ENCODE measurements at places on chromosomes 13 and 19.
A peak's percentile ranks its signal among the peaks of the same experiment; 100 is the strongest.

GRCh38 chr13:36251017-36251416, 36.7 kb upstream of the SOHLH2 start:
- DNase-seq, result no peak

GRCh38 chr13:52385870-52386269, 20.1 kb downstream of the THSD1 start:
- no peak for DNase-seq

DNA sequence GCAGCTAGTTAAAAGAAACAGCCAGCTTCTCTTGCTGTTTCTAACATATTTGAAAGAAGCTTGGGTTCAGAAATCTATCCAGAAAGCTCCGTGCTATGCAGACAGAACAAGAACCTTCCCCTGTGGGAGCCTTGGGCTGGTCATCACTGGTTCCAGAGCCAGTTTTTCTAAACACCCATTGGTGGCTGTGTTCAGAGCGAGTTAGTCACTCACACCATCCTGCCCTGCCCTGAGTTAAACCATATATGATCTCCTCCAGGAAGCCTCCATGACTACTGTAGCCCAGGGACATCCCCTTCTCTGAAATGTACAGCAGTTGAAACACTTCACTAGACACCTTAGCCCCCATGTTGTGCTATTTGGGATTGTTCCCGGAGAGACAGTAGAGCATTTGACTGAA, 200.8 kb upstream of the SGCG start:
- DNase-seq, result no peak

- no peak for DNase-seq
Measured at GRCh38 chr19:38780443-38780842, 7.1 kb upstream of the LGALS7 start.

GRCh38 chr13:26487781-26488180, 69.7 kb upstream of the WASF3 start:
- DNase-seq, result no peak

GRCh38 chr13:50406831-50407230, 391.6 kb downstream of the KCNRG start:
- DNase-seq, result no peak

- DNase-seq, result no peak
Measured at GRCh38 chr19:24101459-24102115, 14.6 kb downstream of the ZNF254 start.

- DNase-seq, result no peak
Measured at GRCh38 chr19:8393192-8393870, 3.2 kb downstream of the RAB11B start.

- no peak for DNase-seq
Measured at GRCh38 chr13:108496362-108497210, 132.8 kb upstream of the MYO16 start.

DNA sequence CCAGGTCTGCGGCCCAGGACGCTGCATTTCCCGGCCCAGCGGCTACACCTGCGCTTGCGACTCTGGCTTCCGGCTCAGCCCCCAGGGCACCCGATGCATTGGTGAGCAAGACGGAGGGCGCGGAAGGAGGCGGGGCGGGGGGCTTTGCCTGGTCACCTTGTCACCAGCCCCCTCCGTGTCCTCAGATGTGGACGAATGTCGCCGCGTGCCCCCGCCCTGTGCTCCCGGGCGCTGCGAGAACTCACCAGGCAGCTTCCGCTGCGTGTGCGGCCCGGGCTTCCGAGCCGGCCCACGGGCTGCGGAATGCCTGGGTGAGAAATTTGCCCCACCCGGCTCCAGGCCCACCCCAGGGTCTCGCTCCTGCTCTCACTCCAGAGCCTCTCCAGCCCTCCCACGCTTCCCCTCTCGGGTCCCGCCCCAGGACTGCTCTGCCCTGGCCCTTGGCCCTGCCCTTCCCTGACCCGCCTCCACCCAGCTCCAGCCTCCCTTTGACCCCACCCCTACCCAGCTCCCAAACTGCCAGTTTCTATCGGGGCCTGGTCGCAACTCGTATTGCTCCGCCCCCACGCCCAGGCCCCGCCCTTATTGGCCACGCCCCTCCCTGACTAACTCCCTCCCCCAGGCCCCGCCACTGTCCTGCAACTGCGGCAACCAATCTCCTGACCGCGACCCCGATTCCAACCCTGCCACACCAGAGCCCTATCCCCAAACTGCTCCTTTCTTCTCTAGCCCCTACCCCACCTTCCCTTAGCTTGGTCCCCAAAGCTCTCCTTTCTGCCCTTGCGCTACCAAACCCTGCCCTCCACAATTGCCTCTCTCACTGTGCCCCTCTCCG, 8.6 kb downstream of the LTBP4 start:
- peak; percentile 71 for DNase-seq

- DNase-seq, result no peak
Measured at GRCh38 chr13:109281017-109281902, 505.1 kb downstream of the IRS2 start.

DNA sequence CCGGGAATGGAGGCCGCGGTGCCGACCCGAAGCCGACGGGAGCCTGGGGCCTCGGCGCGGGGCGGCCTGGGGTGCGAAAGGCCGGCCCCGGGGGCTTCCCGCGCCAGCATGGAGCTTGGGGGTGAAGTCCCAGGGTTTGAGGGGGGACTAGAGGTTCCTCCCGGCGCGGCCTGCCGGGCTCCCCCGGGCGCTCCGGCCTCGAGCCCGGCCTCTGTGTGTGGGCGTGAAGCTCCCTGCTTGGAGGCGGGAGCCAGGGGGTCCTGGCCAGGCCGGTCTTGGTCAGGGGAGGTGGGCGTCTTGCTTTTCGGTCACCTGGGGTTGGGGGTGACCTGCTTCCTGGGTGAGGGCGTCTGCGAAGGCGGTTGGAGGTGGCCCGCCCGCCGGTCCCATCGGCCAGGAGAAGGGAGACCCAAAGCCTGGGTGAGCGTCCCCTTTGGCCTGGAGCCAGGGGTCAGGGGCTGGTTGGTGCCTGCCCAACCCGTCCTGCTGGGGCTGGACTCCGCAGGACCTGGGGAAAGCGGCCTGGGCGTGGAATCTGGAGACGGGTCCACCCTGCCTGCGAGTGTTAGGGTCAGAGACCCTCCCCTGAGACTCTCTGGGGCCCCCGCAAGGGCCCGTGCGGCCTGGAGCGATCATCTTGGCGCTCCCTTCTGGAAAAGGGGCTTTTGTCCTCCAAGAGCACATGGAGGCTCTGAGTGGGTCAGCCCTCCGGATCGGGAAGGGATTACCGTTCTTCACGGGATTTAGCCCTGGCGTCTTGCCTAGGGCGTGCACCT, 535 bp downstream of the BSG start:
- peak; percentile 43 for DNase-seq

GRCh38 chr19:12815088-12815487, 8.7 kb downstream of the RNASEH2A start:
- no peak for DNase-seq

DNA sequence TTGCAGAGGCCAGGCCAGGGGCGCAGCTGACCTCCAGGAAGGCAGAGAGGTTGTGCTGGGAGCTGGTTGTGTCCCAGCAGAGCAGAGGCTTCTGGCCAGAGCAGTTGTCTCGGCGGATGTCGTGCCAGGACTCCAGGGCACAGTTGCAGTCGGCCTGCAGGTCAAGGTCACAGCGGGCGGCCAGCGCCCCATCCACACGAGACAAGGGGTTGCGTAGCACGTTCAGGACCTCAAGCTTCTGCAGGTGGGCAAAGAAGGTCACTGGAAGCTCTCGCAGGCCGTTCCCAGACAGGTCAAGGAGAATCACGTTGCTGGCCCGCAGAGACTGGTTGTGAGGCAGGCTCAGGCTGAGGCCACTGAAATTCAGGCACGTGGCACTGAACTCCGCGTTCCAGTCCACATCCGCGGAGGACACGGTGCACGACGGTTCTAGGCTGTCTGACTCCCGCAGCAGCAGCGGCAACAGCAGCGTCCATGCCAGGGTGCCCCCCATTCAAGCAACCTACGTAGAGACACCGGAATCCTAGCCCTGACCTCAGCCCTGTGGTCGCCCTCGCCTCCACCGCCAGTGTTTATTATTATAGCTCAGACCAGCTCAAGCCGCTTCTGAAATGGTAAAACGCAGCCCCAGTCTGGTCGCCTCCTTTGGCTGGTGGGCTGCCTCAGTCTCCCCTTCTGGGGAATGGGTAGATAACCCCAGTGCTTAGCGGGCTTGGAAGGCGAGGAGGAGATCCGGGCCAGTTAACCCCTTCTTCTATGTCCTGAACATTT, 766 bp downstream of the LRRC25 start:
- no peak for DNase-seq

- DNase-seq, result no peak
Measured at GRCh38 chr13:113669755-113670341, 2.8 kb downstream of the GRK1 start.

GRCh38 chr13:96696389-96696900, 297.8 kb downstream of the OXGR1 start:
- no peak for DNase-seq

DNA sequence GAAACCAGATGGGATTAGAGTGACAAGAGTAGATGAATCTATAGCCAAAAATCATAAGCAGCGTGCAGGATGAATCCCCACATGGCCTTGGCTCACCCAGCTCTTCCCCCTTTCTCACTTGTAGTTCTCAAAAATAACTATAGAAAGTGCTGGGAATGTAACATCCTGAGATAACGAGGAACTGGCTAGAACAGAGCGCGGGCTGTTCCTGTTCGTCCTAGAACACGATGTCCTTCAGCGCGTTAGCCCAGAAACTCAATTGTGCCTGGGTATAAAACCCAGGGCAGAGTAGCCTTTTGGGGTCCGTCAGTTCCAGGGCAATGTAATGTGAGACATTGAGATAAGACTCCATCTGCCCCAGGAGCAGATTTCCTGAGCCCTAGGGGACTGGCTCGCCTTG, 326.2 kb downstream of the TSHZ3 start:
- DNase-seq, result no peak

- no peak for DNase-seq
Measured at GRCh38 chr13:26272621-26273020, 18.7 kb downstream of the CDK8 start.

DNA sequence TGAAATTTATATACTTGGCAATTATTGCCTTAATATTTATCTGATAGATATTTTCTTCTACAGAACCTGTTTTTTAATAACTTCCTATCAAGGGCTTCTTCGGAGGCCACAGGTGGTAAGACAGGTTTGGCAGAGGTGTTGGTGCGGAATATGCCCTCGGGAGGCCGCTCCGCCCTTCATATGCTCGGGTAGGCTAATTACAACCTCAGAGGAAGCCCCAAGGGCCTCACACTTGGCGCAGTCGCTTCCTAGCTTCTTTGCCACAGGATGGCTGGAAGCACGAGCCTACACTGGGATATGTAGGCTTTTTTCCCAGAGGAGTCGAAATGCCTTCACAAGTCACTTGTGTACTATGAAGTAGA, 68.8 kb downstream of the LMO7 start:
- DNase-seq, result no peak

GRCh38 chr13:51044023-51044665, 66.9 kb downstream of the C13orf42 start:
- no peak for DNase-seq

DNA sequence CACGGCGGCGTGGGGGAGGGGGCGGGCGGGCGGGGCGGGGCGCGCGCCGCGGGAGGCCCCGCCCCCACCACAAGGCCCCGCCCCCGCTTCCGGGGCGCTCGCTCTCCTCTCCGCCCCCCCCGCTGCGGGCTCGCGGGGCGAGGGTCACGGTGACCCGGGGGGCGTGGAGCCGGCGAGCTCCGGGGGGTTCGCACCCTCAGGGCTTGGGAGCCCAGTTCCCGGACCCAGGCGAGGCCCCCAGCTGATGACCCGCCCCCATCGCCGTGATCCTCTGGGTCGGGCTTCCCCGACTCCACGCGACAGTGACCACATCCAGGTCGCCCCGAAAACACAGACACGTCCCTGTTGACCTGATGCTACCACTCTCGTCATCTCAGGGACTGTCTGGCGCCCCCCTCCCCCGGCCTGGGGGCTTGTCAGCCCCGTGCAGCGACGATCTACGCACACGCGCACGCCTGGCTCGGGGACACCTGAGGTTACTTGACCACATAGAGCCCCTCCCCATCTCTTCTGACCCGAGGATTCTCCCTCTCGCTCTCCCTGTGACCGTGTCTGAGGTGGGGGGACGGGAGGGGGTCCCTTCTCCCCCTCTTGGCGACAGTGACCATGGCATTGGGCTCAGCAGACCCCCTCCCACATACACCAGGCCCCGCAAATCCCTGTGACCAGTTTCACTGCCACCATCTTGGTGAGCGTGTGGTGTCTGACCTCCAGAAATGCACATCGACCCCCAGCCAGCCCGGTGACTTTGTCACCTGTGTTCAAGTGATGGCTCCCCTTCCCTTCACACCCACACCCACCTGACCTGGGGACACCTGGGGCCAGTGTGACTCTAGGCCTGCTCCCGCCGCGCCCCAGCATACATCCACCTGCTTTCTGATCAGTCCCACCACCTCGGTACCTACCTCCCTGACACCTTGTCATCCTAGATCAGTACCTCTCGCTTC, 670 bp downstream of the MAP2K7 start:
- no peak for DNase-seq

DNA sequence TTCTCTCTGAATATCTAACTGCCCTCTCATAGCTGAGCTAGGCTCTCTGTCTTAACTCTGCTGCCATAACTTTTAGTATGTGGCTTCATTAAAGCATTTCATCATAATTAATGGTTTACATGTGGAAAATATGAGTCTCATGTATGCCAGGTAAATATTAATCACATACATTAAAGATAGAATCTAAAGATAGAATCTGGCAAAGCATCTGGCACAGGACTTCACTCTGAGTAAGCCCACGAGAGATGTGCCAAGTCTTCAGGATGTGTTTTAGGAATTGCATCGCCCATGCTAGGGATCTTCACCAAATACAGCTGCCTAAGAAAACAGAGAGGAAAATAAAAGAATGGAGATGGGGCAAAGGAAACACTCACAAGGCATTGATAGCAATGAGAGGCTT, 285.8 kb downstream of the DIAPH3 start:
- peak; percentile 3 for DNase-seq

DNA sequence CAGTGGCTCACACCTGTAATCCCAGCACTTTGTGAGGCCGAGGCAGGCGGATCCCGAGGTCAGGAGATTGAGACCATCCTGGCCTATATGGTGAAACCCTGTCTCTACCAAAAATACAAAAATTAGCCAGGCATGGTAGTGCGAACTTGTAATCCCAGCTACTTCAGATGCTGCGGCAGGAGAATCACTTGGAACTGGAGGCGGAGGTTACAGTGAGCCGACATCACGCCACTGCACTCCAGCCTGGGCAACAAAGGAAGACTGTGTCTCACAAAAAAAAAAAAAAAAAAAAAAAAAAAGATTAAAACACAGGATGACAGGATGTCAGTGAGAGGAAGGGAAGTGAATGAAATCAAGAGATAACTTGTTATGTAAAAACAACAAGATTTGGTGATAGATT, 1158.5 kb downstream of the PCDH9 start:
- no peak for DNase-seq

- DNase-seq, result no peak
Measured at GRCh38 chr19:39046037-39046821, 13.9 kb upstream of the FBXO27 start.

GRCh38 chr19:15651791-15652190, 11.1 kb downstream of the CYP4F3 start:
- no peak for DNase-seq

GRCh38 chr13:75612354-75612753, 23.8 kb upstream of the LMO7 start:
- DNase-seq, result no peak

DNA sequence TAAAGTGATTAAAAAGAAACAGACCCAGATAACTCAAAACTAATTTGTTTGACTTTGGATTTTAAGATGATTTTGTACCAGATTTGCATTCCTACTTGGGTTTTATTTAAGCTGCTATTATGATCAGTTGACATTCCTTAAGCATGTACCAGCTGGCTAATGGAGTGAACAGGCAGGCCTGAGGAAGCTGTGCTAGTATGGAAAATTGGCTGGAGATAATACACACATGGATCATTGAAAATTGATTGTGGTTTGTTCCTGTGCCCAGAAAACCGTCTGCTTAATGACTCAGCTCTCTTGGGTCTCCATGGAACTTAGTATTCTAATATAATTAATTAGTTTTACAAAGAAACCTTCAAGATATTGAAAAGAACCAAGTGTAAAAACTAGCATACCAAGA, 22.6 kb downstream of the POLR1D start:
- DNase-seq, result peak; percentile 53
